NCI-H446 (cell line): ENCODE measurements at places on chromosomes 7 and 10.
A peak's percentile ranks its signal among the peaks of the same experiment; 100 is the strongest.

DNA sequence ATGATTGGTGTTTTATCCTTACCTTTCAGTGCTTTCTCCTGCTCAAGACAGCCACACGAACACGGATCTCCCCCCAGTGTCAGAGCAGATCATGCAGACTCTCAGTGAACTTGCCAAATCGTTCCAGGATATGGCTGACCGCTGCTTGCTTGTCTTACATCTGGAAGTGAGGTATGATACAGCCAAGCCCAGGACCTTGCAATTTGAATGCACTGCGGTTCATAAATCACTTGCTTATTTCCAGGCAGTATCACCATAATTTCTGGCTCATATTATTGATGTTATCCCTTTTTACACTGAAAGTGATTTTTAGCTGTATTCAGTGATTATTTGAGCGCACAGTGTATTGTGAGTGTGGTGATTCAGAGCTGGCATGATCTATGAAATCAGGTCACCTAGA, 129.7 kb upstream of the LRGUK start:
- DNase-seq, result no peak

DNA sequence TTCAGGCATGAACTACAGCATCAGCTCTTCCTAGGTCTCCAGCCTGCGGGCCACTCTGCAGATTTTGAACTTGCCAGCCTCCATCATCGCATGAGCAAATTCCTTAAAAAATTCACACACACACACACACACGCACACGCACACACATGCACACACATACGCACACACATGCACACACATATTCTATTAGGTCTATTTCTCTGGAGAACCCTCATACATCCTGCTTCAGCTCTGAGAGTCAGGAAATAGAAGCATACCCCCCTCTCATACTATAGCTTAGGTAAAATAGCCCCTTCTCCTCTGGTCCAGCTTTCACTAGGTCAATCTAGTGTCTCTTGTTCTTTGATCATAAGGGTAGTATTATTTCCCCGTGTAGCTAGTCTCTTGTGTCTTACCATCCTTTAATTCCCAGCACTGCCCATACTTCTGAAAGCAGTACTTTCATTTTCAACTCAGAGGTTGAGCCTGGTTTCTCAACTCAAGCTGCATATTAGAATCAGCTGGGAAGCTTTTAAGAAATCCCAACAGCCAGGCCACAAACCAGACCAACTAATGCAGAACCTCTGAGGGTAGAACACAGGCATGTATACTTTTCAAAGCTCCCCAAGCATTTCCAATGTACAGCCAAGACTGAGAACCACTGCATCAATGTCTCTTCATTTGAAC, 30.9 kb upstream of the ITGB8 start:
- DNase-seq, result no peak

GRCh38 chr10:117454502-117454901, 79.3 kb upstream of the PDZD8 start:
- DNase-seq, result no peak

DNA sequence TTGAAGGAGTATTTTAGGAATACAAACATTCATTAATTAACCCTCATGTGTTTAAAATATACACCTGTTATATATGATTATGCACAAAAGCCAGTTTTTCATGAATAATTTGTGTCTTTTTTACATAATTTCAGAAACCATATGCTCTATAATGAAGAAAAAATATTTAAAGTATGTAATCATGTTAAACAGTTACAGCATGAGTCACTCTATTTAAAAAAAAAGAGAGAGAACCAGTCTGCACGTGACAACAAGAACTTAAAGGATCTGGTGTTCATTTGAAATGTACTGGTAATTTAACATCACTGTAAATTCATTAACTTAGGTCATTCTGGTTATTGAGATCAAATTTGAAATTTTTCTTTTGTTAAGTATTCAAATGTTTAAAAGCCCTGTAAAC, 228.5 kb downstream of the CACNB2 start:
- no peak for DNase-seq

- no peak for DNase-seq
Observed at GRCh38 chr10:10489805-10490571, 527.7 kb upstream of the CELF2 start.

DNA sequence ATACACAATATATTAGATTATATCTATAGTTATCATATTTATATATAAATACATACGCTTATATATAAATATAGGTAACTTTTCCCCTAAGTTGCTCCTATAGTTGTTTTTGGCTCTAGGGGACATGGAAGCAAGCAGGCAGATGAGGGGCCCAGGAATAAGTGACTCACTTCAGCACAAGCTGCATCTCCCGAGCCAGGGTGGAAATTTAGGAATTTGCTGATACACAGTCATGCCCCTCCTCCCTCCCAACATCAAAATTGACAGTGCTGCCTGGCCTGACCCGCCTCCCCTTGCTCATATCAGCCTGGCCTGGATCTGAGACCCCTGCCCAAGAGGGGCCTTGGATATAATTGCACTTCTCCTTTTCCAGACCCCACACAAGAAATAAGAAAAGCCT, 33.8 kb downstream of the MKI67 start:
- no peak for DNase-seq

GRCh38 chr10:79608505-79609375, 2.0 kb upstream of the SFTPA1 start:
- DNase-seq, result peak; percentile 20

- no peak for DNase-seq
Observed at GRCh38 chr10:3293581-3294431, 121.2 kb upstream of the PITRM1 start.

- no peak for DNase-seq
Observed at GRCh38 chr7:6026820-6027311, 4.3 kb upstream of the ANKRD61 start.

DNA sequence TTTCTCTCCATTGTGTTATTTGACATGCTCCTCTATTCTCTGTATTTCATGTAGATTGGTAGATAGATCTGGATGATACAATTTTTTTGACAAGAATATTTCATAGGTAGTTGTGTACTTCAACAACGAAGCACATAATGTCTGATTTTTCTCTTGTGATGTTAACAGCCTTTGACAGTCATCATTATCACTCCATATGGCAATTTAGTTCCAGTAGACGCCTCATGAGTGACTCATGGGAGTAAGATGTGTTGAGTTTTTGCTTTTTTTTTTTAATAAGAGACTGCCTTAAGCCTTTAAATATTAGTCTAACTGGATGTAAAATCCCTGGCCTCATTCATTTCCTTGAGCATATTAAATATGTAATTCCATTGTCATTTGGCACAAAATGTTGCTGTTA, 123.5 kb upstream of the ZNF32 start:
- DNase-seq, result no peak

DNA sequence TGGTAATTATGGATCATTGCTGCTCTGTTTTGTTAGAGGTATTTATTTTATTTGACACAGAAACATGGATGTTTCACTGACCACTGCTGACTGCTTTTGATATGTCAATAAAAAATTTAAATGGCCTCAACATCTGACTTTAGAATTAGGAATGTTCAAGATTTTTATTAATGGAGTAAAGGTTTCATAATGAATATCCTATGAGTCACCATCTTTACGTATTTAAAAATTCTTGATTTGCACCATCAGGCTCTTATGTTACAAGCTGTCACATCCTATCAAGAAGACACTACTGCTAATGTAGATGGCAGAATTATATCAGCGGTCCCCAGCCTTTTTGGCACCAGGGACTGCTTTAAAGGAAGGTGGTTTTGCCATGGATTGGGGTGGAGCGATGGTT, 578.7 kb upstream of the NRP1 start:
- DNase-seq, result no peak

GRCh38 chr7:82079527-82079926, 309.7 kb upstream of the HGF start:
- DNase-seq, result no peak

- DNase-seq, result no peak
Observed at GRCh38 chr7:104943502-104944343, 70.3 kb upstream of the KMT2E start.

DNA sequence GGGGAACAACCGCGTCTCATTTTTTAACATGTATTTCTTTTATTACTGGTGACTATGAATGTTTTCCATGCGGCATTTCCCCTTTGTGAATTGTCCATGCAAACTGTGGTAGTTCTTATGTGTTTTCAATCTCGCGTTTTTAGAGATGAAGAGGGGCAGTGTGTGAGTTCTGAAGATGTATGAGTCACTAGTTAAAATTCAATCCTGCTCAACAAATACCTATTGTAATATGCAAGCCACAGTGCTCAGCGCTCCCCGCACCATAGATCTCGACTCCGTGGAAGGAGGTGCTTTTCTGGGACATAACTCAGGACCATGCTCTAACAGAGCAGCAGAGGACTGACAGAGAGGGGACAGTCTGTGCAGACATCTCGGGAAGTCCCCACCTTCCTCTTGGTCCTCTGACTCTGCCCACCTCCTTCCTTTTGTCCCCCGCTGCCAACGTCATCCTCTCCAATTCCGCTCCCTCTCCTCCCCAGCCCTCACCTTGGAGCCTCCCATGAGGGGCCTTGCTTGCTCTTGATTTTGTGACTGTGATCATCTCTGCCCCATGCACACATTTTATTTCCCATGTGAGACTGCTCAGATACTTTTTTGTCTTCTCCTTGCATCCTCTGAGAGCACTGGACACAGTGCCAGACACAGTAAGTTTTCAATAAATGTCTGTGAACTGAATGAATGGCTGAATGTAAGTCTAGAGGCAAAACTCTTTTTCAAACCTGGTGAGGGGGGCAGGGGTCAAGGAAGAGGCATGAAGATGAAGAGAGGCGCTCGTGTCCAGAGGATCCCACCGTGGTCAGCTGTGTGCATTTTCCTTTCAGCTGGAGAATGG, 42.7 kb upstream of the PLEKHA1 start:
- no peak for DNase-seq

DNA sequence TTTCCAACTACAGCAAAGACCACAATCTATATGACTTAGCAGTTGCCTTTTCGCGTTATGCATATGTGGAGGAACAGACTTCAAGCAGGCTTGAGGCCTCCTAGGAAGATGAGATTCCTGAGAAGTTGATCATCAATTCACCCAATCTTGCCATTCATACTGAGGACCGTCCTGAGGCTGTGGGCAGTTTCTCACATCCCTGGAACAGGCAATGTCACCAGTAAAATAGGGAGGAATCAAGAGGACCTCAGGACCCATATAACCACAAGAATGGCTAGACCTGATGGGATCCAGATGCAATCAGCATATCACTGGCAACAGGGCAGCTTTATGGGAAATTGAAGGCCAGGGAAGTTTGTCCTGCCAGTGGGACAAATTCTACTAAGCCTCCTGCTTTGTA, 17.3 kb downstream of the KDM7A start:
- no peak for DNase-seq

DNA sequence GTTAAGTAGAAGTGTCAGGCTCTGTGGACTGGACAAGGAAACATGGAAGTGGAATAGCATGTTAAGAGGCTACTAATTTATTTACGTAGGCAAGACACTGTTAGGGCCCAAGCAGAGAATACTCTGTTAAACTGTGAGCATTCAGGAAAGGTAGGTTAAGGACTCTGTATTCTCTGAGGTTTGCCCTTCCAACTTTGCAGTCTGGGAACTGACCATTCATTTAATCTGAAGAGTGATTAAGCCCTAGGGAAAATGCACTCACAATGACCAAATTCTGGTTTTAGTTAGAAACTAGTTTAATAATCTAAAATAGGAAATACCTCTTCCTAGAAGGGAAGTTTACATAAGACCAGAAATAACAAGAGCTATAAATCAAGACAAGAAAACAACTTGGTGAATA, 266.6 kb downstream of the SUGCT start:
- no peak for DNase-seq

GRCh38 chr10:10657139-10657760, 360.4 kb upstream of the CELF2 start:
- no peak for DNase-seq

GRCh38 chr10:35545079-35545657, 60.0 kb upstream of the GJD4 start:
- DNase-seq, result no peak

DNA sequence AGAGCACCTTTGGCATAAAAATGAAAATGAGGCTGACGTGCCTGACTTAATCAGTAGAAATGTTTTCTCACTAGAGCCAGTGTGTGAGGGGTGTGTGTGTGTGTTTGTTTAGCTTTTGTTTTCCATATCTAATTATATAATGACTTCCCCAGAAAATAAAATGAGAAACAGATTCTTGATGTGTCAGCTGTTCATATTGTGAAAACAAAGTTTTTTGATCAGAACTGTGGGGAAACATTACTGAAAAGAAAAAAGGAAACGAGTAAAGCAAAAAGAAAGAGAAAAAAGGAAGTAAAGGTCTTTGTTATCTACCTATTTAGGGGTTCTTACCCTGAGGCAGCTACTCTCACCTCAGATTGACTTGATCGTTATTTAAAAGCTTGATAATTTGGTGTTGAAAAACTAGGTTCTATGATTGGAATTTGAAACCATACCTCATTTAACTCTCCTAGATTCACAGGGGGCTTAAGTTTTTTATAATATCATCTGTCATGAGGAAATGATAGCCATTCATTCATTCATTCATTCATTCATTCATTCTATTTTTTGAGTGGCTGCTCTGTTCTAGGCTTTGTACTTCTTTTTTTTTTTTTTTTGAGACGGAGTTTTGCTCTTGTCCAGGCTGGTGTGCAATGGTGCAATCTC, 58.0 kb downstream of the CREM start:
- DNase-seq, result no peak

GRCh38 chr10:44994752-44995530, 5.8 kb upstream of the ZNF22 start:
- DNase-seq, result no peak

DNA sequence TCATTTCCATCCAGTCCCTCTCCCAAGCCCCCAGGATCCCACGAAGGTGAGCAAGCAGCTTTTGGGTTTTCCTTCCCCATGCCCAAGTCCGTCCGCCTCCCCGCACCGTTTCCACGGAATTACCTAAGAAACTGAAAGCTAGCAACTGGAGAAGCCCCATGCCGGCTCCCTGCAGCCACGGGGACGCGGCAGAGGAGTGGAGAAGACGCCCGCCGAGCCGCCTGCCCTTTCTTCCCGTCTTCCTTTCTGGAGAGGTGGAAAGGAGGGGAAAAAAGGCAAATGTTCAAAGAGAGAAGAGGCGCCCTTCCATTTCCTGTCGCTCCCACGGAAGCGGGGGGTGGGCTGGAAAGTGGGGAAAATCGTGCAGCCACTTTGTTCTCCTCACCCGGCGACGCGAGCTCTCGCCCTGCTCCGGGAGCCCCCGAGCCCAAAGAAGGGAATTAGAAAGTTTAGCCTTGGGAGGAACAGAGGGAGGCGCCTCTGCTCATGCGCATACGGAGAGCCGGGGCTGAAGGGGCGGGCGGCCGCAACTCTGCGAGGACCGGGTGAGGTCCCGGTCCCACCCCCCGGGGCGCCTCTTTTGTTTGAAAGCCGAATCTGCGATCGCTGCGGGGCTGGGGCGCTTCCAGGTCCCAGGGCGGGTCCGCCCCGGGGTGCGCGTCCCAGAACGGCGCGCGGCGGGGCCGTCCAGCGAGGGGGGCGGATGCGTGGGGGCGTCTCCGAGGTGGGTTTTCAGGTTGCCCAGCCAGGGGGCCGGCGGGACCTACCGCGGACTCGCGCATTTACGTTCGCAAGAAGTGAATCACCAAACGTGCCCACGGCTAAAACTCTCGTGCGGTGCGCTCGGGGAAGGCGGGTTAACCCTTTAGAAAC, at the start of gene LAMB1:
LAMB1 (minus strand) TSS at position 436 of the 873 bp plus-strand sequence; CDS start at position 160, 276 bp downstream.
- DNase-seq, result peak; percentile 47

GRCh38 chr10:25112016-25112415, 62.8 kb upstream of the GPR158 start:
- DNase-seq, result no peak
